ENCODE measurements at places on chromosomes 7 and 10.

- H3K27me3 ChIP-seq, result peaks cover 29% of the 10 kb centered on the region
- DNase-seq, result no peak
These were observed 24.2 kb downstream of the CRTAC1 start for GRCh38 chr10:98006266-98006665.

GRCh38 chr10:28250782-28251181, 52.1 kb downstream of the MPP7 start:
- no peaks in the 10 kb centered on the region for H3K36me3 ChIP-seq
- H3K4me1 ChIP-seq, result peaks cover 28% of the 10 kb centered on the region
- H3K27ac ChIP-seq, result no peak overlapping the region

DNA sequence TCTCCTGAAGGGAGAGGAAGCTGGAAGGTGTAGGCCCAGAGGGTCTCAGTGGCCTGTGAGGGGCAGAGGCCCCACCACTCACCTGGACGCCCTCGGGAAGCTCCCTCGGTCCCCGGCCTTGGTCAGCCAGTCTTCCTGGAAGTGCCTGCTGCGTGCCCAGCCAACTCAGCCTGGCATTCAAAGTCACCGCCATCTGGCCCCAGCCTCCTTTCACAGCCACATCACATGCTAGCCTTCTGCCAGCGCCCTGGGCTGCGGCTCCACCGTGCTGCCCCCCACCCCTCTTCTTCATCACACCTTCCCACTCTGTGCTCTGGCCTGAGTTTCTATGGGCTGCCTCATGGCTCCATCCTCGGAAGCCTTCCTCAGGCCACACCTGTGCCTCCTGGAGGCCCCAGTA, 98.0 kb downstream of the ZMIZ1 start:
- peaks cover 26% of the 10 kb centered on the region for H3K4me1 ChIP-seq
- H3K27me3 ChIP-seq, result peaks cover 2% of the 10 kb centered on the region
- no peak for DNase-seq

DNA sequence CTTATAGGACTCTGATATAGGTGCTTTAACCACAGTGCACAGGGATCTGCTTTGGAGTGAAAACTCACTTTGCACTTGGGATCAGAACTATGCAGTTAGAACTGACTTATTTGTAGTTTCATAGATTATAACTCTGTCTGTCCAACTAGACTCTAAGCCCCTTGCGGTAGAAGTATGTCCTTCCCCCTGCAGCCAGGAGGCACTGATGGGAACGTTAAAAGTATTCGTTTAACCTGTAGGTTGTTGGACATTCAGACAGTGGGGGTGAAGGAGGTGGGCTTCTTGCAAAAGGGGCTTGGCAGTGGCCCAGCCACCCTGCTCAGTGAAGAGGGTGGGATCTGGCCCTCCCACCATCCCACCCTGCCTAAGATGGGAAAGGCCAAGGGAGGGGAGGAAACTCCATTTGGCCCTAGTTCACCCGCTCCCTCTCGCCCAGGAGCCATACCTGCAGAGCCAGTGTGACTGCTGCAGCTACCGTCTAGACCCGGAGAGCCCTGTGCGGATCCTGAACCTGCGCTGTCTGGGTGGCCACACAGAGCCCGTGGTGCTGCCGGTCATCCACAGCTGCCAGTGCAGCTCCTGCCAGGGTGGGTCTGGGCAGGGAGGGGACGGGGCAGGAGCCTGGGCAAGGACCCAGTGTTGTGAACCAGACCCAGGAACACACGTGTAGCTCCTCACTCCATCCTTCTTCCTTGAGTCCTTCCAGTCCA, 5.7 kb upstream of the ZNF862 start:
- no peak overlapping the region for H3K4me3 ChIP-seq
- H3K4me1 ChIP-seq, result peaks cover under 1% of the 10 kb centered on the region
- peaks cover 29% of the 10 kb centered on the region for H3K27me3 ChIP-seq
- H3K36me3 ChIP-seq, result no peaks in the 10 kb centered on the region
- DNase-seq, result no peak

DNA sequence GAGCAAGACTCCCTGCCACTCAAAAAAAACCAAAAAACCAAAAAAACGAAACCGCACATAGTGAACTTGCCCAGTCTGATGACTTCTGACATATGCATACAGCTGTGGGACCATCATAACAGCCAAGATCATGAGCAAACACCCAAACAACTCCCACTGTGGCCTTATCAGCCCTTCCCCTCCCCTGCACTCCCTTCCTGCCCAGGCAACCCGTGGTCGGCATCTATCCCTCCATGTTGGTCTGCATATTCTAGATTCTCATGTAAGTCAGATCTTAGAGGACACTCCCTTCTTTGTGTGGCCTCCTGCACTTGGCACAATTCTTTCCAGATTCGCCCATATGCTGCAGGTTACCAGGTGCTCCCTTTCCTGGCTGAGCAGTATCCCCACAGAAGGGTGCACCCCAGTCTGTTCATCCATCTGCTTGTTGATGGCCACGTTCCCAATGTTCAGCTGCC, 72.8 kb downstream of the GNA12 start:
- H3K36me3 ChIP-seq, result peaks cover 34% of the 10 kb centered on the region
- DNase-seq, result no peak
- H3K4me3 ChIP-seq, result no peak overlapping the region
- peaks cover 13% of the 10 kb centered on the region for H3K4me1 ChIP-seq
- H3K27me3 ChIP-seq, result no peaks in the 10 kb centered on the region
- no peak overlapping the region for H3K27ac ChIP-seq

DNA sequence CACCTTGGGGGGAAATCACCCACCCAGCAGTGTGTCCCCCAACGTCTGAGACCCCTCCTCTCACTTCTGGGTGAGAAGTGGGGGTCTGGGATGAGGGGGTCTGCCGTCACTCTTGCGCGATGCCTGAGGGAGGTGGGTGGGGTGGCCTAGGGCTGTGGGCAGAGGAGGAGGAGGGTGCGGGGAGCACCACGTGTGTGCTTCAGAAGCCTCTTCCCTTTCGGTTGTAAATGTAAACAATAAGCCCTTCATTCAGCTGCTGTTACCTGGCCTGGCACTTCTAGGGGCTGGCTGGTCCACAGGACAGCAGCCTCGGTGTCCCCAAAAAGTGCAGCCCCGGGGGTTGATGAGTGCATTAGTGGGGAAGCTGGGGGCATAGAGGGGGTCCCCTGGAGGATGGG, 1.3 kb downstream of the CLIP2 start:
- no peak for DNase-seq
- H3K4me3 ChIP-seq, result peak overlapping the region; percentile 86
- H3K27me3 ChIP-seq, result no peaks in the 10 kb centered on the region

DNA sequence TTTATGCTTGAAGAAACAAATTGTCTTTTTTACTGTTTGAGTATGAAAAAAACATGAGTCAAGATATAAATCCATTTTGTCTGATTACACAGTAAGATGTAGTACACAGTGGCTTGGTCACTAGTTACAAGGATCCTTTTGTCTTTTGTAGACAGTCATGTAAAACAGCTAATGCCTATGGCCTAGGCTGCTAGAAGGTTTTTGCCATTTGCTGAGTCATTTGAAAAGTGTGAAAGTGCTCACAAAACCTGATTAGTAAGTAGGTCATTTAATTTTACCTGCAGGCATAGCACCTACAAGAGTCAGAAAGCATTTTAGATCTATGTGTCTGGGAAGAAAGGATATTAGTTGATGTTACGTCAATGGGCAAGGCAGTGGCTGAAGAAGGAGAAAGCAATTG, 819.4 kb downstream of the MAGI2 start:
- no peak overlapping the region for H3K4me3 ChIP-seq
- no peak for DNase-seq
- H3K27ac ChIP-seq, result no peak overlapping the region
- no peaks in the 10 kb centered on the region for H3K27me3 ChIP-seq

DNA sequence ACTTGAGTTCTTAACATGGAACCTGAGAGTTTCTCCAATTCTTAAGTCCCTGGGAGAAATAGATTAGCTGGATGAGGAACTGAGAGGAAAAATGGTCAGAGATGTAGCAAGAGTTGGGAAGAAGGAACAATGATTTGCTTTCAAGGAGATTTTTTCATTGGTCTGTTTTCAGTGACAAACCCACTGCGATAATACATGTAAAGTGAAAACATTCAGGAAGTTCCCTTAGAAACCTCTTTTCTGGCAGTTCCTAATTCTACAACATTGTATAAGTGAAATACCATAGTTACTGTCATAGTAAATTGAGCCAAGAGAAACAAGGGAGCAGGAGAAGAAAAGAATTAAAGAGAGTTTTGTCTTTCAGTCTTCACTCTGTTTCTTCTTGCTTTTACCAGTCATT, 12.1 kb upstream of the MAGI2 start:
- no peak overlapping the region for H3K27ac ChIP-seq
- no peak overlapping the region for H3K4me3 ChIP-seq
- no peak for DNase-seq
- no peaks in the 10 kb centered on the region for H3K27me3 ChIP-seq

- H3K36me3 ChIP-seq, result no peaks in the 10 kb centered on the region
- no peak overlapping the region for H3K27ac ChIP-seq
- peaks cover 21% of the 10 kb centered on the region for H3K27me3 ChIP-seq
- H3K4me3 ChIP-seq, result no peak overlapping the region
- H3K4me1 ChIP-seq, result peaks cover 17% of the 10 kb centered on the region
These were observed 448.9 kb upstream of the ZMIZ1 start for GRCh38 chr10:78619896-78620295.

GRCh38 chr10:93790439-93790838, 32.7 kb downstream of the LGI1 start:
- H3K4me3 ChIP-seq, result no peak overlapping the region
- DNase-seq, result no peak
- no peaks in the 10 kb centered on the region for H3K36me3 ChIP-seq
- H3K27me3 ChIP-seq, result peaks cover 16% of the 10 kb centered on the region
- H3K27ac ChIP-seq, result no peak overlapping the region

Measured in HFFc6 (cell line).